ENCODE measurements at places on chromosomes 13 and 19.

DNA sequence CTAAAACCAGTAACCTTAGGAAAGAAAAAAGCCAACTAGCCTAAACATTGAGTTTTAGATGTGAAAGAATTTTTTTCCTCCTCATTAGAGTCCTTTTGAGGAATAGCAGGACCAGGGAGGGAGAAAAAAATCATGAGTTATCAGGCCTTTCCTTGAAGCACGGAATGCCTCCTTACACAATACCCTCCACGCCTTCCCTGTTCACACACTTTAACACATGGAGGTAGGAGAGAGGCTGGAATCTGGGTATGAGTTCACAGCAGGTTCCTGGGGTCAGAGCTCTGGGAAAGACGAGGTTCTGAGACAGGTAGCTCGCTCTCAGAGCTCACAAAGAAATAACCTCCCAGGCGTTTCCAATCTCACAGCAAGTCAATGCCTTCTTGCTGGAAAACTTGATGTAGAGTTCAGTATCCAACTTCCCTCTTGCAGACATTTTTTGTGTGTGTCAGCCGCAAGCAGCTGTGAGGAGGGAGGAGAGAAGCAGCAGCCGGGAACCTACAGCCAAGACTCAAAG is 716 bp downstream of the ZNF573 start:
- no peak for DNase-seq

- peak; percentile 10 for DNase-seq
Measured at GRCh38 chr13:31846182-31846938, 107.0 kb downstream of the RXFP2 start.

GRCh38 chr19:17982430-17982829 is 15.5 kb downstream of the KCNN1 start:
- DNase-seq: no peak

DNA sequence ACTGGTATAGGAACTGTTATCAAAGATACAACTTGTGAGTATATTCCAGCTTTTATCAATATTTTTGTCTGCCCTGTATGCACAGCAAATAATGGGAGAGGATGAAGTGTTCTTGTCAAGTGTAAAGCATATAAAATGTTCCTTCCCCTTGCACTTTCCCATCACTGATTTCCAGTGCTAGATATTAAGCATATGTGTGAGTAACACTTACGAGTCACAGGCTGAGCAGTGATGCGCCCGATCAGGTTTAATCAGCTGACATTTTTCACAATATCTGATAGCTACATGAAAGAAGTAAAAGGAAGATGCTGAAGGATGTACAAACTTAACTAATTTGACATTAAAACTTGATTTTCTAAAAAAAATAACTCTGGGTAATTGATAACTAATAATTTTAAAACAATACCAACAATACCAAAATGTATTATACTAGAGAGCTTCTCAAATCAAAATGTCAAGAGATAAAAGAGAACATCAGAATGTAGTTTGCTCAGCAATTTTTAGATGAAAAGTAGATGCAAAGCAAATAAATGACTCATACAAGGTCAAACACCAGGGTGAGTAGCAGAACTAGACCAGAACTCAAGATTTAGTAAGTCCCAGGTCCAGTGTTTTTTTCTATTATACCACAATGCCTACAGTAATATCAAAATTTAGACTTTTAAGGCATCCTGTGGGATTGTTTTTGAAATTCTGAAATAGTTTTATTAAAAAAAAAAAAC is 56.4 kb downstream of the ZDHHC20 start:
- no peak for DNase-seq

- DNase-seq: no peak
Measured at GRCh38 chr13:113665597-113666328, 1.3 kb upstream of the GRK1 start.

DNA sequence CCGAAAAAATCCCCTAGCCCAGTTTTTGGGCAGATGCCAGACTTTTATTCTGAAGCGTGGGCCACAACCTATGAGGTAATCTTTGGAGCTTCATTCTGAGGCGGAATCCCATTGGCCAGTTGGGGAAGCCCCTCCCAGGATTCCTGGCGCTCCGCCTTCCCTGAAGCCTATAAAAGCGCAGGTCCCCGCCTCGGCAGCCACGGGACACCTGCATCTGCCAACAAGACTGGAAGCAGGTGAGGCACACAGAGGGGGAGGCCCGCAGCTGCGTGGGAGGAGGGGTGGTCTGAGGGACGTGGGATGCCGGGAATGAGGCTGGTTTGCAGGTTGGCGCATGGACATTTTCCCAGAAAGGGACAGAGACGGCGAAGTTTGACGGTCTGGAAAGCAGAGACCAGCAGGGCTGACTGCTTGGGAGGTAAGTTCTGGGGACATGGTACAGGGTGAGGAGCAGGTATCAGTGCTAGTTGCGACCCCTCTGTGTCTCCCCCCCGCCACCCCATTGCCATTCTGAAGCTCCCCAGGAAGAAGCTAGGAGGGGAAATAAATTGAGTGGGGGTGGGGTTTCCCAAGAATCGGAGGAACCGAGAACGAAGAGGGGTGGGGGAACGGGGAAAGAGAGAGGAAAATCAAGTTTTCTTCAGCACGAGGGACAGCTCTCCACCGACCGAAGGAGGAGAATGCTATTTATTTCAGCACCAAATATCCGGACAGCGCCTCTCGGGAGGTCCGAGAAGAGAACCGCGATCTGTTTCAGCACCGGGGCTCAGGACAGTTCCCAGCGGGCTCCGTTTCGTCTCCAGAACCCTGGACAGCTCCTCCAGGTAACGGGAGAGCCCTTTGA is 22.4 kb upstream of the FEM1A start:
- peak; percentile 49 for DNase-seq

- DNase-seq: no peak
Measured at GRCh38 chr19:34733266-34733745, 737 bp upstream of the ZNF181 start.

DNA sequence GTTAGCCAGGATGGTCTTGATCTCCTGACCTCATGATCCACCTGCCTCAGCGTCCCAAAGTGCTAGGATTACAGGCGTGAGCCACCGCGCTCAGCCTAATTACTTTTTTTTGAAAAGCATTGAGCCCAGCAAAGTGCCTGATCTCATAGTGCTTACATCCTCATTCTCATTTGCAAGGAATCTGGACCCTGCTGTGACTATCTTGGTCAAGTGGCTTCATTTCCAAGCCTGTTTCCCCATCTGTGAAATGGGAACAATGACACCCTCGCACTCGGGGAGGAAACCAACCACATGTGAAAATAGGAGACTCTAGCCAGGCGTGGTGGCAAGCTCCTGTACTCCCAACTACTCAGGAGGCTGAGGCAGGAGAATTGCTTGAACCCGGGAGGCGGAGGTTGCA is 1.6 kb upstream of the PLEKHA4 start:
- DNase-seq: no peak

DNA sequence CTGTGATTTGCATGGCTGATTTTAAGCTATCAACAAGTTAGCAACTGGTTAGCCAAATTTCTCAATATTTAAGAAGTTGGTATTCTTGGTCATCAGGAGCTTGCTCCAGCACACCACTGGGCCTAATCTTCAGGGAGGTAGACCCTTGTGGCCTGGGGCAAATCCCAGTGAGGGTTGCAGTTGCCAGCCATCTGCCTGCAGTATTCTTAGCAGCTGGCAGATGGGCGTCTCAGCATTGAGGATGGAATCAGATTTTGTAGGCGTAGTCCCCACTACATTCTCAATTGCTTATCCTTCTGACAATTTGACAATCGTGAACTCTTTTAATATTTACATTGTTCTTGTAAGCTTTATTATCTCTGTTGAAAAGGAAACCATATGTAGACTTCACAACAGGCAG is 1266.2 kb downstream of the SLITRK5 start:
- no peak for DNase-seq

GRCh38 chr13:70310396-70311119 is 202.3 kb upstream of the KLHL1 start:
- no peak for DNase-seq

DNA sequence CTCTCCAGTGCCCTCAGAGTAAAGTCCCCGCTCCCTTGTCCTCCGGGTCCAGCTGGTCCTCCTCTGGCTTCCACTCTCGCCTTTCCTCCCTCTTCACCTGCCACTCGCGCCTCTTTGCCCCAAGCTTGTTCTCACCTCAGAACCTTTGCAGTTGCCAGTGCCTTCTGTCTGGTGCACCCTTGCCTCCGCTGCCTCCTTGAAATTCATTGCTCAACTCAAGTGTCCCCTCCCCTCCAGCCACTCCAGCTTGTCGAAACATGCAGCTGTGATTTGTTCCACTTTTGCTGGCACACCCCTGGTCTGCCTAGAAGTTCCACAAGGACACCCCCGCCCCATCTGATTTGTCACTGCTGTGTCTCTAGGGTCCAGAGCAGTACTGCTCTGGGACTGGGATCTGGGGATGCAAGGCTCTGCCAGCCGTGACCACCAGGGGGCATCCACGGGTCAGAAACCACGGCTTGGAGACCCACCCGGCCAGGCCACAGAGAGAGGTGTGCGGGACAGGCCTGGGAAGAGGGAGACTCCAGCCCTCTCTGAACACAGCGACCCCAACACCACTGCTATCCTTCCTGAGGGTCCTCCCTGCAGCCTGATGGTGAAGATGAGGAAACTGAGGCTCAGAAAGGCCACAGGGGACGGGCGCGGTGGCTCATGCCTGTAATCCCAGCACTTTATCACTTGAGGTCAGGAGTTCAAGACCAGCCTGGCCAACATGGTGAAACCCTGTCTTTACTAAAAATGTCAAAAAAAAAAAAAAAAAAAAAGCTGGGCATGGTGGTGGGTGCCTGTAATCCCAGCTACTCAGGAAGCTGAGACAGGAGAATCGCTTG is 49.9 kb downstream of the AP1M1 start:
- peak; percentile 78 for DNase-seq

DNA sequence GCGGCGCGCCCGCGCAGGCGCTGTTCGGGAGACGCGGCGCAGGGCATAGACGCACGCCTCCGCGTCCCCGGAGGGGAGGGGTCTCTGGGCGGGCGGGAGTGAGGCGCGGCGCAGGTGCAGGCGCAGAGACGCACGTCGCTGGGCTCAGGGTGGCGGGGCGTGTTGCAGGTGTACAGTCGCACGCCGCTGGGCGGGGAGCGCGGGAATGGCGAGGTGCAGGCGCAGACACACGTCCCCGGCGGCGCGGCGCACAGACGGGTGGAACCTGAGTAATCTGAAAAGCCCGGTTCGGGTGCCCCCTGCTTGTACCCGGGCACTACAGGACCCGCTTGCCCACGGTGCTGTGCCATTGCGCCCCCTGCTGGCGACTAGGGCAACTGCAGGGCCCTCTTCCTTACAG is 44.7 kb downstream of the PLPP2 start:
- no peak for DNase-seq

- DNase-seq: no peak
Measured at GRCh38 chr13:71610876-71611275, 256.1 kb downstream of the DACH1 start.

DNA sequence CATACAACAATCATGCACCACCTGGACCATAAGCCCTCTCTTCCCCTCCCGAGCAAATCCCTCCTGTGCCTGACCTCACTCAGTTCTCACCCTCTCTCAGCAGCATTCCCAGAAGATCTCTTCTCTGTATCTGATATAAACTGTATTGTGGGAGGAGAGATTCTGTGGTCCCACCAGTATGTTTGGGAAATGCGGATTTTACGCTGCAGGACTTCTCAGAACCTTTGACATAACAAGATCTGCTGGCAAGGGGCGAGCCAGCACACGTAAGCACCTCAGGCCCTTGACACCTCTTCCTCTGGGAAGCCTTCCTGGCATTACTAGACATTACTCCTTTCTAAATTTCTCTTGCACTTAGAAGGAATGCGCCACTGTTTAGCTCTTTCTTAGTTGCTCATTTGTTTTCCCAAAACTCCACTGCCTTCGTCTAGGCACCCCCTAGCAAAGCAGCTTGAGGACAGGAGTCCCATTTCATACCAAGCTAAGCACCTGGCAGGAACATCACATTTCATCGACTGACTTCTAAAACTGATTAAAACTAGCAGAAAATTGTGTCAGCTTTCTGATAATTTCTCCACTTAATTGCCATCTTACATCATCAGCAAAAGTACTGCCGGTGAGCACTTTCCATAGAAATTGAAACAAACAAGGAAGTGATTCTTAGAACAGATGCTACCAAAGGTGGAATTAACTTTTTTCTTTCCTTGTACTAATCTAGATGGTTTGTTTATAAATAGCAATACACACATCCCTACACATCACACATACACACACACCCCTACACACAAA is 63.2 kb downstream of the CCDC70 start:
- DNase-seq: no peak

DNA sequence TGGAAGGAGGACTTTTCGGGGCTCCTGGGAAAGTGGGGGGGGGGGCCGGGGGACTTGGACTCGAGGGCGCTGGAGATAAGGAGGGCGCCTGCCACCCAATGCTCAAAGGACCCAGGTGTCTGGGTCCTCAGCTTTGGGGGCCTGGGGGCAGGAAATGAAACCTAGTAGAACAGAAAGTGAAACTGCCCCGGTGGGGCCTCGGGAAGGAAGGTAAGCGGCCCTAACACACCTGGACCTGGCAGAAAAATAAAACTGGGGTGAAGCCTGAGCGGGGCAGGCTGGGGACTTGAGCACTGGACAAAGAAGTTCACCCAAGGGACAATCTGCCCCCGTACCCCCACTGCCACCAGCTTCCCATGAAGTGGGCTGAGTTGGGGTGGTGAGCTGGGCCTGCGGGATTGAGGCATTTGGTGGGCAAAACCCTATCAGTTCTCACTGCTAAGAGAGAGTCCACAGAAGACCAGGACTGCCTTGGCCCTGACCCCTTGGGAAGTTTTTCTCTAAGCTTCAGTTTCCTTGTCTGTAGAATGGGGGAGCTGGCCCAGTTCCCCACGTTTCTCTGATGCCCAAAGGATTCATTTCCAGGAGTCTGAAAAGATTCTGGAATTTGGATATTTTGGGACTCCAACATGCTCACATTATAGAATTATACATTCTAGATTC is 2.3 kb downstream of the PRKD2 start:
- DNase-seq: peak; percentile 18

DNA sequence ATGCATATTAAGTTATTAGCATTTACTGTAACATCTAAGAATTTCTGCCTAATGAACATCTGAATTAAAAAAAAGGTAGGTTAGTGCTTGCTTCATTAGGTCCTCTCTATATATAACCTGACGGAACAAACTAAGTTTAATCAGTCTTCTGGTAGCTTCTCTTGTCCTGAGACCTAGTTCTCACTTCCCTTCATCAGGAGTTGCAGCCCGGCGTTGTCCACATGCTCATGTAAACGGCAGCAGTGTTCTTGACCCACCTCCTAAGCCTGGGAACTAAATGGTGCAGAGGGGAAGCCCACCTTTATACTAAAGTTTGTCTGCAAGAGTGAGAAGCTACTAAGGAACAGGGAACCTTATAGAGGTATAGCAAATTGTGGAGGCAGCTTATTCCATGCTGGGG is 31.9 kb upstream of the CPB2 start:
- no peak for DNase-seq

GRCh38 chr19:15149737-15150136 is 42.5 kb downstream of the SYDE1 start:
- DNase-seq: no peak

- DNase-seq: no peak
Measured at GRCh38 chr13:48626077-48626449, 27.7 kb upstream of the CYSLTR2 start.

- no peak for DNase-seq
Measured at GRCh38 chr19:40210889-40211288, 7.3 kb downstream of the TTC9B start.

- DNase-seq: peak; percentile 46
Measured at GRCh38 chr19:35213663-35214632, 14.6 kb downstream of the FAM187B start.

GRCh38 chr13:40987606-40988280 is 31.4 kb downstream of the ELF1 start:
- no peak for DNase-seq

GRCh38 chr19:44539236-44539826 is 9.9 kb upstream of the CEACAM20 start:
- DNase-seq: no peak

Data from activated CD4-positive, alpha-beta T cell treated with anti-CD3 and anti-CD28 coated beads, Interleukin-2, amount 50 U/mL, for 24 hours (primary cell).